Vagina (tissue), 2 donors: ENCODE measurements at places on chromosomes 5 and 9.

DNA sequence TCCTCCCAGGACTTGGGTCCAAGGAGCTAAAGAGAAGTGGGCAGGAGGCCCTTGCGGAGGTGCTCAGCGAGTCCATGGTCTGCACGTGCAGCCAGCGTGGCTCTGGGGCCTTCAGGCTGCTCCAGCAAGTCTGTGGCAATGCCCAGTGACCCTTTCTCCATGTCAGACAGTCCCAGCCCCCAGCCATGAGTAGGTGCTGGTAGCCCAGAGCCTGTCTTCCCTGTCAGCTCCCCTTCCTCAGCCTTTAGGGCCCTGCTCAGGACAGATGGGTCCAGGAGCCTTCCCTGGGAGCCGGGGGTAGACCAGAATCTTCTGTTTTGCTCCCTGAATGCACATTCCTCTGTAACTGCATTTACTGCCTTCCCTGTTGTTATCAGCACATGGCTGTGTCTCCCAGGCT is 147.2 kb upstream of the IRX2 start:
- DNase-seq, result peak; percentile 90

DNA sequence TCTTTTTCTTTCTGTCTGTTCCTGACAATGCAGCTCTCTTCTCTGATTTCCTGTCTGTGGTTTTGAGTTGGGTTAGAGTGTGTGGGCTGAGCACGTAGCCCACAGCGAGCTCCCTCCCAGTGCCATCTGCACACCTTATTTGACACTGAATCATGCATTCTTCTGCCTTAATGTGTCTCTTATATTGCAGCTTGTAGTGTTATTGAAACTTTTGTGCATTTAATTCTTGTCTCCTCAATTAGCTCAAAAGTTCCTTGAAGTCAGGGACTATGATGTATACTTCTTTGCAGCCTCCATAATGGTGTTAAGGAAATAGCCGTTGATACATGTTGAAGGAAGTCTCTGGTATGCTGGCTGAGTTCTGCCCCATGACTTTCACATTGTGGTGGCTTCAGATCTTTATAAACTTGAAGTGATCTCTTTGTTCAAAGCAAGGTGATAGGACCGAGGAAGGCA is 576.2 kb upstream of the CLINT1 start:
- no peak for DNase-seq

GRCh38 chr5:61910771-61911170 is 395.2 kb upstream of the KIF2A start:
- no peak for DNase-seq

DNA sequence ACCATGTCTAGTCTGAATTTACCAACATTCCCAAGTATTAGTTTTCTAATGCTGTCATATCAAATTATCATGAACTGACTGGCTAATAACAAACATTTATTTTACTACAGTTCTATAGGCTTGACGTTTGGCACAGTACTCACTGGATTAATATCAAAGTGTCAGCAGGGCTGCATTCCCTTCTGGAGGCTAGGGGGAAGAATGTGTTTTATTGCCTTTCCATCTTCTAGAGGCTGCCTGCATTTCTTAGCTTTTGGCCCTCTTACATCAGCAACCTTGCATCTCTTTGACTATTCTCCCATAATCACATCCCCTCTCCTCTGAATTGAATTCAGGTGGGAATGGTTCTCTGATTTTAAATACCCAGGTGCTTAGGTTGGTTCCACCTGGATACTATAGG is 84.7 kb downstream of the EDIL3 start:
- DNase-seq, result no peak

DNA sequence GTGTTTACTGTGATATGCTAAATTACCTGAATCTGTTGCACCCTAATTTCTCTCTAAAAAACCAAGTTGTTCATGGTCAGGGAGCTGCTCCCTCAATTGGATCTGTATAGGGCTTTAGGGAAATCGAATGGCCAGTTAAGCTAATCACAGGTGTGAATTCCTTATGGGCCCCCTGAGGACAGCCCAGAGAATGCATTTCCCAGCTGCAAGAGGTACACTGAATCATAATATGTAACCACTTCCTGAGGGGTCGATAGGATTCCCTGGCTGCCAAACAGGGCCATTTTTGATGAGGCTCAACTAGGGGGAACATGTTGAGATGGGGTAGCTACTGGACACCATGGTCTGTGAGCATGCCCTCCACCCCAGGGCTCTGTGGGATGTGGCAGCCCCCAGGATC is 478.6 kb downstream of the CCDC171 start:
- no peak for DNase-seq

GRCh38 chr9:129664746-129665388 is 580 bp upstream of the PRRX2 start:
- no peak for DNase-seq

GRCh38 chr9:4596165-4596922 is 65.8 kb upstream of the PLPP6 start:
- no peak for DNase-seq

DNA sequence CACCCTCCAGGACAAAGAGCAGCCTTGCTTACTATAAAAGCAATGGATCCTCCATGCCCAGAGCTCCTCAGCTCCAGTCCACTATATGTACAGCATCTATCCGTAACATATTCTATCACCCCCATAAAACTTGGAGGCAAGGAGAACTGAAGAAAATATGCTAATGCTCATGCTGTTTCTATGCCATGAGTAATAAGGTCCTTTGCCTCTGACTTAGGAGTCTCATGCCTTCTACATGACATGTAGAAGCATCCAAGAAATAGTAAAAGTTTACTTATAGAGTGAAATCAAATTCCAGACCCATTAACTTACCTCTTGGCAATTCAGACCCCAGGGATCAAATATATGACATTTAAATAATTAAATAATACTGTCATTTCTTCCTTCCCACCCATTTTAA is 33.7 kb downstream of the SSBP2 start:
- DNase-seq, result no peak

GRCh38 chr9:72464857-72465592 is 56.4 kb upstream of the TMC1 start:
- DNase-seq, result no peak

GRCh38 chr9:73049280-73049679 is 96.4 kb upstream of the ALDH1A1 start:
- DNase-seq, result no peak

GRCh38 chr9:2859776-2860379 is 16.0 kb upstream of the PUM3 start:
- no peak for DNase-seq

DNA sequence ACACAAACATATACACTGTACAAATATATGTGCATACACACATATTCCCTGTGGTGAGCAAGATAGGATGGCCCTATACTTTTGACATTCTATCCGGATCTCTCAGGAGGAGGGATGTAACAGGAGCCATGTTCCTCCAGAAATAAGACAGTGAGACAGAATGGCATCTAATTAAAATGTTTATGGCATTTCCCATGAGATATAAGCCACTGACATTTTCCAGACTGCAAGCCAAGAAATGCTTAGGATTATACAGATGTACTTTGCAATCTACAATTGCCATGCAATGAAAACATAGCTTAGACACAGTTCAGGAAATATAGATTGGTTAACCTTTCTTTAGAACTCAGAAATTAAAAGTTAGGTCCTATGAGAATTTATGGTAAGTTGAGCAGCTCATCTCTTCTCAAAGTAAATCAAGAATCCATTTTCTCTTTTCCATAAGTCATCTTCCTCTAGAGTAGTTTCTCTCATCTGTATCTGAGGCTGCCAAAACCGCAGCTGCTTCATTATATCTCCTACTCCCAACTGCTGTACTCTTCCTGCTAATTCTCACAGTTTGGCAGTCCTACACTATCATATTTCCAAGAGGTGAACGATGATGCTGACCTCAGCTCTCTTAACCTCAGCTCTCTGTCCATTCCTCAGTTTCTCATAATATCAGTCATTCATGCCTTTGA is 1719.1 kb downstream of the MAT2B start:
- no peak for DNase-seq

DNA sequence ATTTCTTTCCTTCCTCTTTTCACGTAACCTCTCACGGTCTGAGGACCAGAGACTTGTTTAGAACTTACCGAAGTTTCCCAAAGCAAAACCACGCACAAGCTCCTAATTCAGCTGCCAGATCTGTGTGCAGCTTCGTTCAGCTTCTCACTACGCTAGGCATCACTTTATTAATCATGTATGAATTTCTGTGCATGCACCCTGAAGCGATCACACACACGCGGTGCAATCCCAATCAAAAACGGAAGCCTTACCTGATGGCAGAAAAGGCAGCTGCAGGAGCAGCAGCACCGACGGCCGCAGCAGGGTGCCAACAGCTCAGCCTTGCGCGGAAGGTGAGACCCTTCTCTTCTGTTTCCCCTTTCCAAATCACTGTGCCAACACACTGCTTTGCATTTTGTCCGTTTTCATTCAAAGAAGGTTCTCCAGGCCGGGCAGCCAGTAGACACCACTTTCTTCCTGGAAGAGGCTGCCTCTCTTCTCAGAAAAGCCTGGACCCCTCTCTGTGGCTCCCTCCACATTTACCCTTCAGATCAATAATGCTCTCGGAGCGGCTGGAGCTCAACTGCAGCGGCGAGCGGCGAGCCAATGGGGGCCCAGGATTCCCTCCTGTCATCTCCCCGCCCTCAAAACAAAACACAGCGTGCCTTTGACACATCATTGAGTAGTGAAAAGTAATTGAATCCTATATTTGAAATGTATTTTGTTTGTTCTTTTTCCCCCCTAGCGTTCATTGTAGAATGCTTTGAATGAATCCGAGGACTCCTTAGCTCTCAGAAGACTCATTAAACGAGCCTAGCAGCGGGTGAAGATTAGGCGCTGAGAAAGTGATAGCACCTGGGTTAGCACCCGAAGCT is at the start of gene CDH12:
CDH12 (minus strand) TSS at position 538 of the 854 bp plus-strand sequence.
- no peak for DNase-seq

GRCh38 chr5:10581867-10582511 is 18.1 kb downstream of the ANKRD33B start:
- DNase-seq, result peak; percentile 84

DNA sequence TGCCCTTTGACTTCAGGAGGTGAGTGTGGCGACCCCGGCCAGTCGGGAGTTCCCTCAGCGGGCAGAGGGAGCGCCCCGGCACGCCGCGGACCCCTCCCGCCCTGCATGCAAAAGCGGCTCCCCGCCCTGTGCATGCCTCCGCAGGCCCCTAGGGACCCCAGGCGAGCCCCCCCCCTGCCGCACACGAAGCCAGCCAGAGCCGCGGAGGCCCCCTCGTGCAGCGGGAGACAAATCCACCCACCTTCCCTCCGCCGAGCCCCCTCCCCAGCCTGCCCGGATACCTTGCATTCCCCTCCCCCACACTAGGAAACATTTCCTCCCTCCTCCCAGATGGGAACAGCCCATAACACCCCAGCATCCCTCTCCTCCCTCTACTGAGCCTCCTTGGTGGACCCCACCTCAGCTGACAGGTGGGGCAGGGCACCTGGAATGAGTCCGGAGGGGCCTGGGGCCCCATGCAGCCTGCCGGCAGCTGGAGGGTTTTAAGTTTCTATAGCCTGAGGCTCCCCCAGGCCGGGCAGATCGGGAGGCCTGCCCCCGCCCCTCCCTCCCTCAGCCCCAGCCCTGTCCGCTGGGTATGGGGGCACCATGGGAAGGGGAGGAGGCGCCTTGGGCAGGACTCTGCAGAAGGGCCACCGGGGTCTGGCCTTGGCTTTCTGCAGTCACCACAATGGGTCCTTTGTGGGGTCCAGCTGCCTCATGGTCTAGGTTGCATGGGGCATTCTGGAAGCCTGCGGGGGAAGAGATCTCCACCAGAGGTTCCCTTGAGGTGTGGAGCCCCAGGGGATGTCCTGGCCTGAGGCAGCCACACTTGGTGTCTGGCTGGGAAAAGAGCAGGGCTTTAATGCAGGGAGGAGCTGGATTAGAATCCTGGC is 601 bp downstream of the ERGIC1 start:
- DNase-seq, result no peak

DNA sequence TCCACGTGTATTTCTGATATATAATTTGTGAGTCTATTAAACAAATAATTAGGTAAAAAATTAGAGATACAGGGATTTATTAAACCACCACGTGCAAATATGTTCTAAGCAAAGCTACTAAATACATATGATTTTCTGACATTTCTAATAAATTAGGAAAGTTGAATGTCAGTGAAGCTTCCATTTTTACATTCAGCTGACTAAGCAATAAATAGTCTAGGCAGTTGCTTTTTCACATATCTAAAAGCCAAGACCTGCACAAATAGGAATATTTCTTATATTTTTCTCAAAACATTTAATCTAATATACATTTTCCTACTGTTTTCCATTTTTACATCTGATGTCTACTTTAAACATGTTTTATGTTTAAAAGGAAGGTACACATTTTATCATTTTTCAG is 322.6 kb upstream of the EFNA5 start:
- no peak for DNase-seq

- no peak for DNase-seq
Measured at GRCh38 chr9:97935276-97935675, 2.7 kb downstream of the HEMGN start.

- no peak for DNase-seq
Measured at GRCh38 chr5:127419683-127420257, 97.7 kb upstream of the PRRC1 start.

- DNase-seq, result no peak
Measured at GRCh38 chr5:71905834-71906711, 187.0 kb downstream of the CARTPT start.
